HFFc6 (cell line): ENCODE measurements at places on chromosomes 2 and 18.

DNA sequence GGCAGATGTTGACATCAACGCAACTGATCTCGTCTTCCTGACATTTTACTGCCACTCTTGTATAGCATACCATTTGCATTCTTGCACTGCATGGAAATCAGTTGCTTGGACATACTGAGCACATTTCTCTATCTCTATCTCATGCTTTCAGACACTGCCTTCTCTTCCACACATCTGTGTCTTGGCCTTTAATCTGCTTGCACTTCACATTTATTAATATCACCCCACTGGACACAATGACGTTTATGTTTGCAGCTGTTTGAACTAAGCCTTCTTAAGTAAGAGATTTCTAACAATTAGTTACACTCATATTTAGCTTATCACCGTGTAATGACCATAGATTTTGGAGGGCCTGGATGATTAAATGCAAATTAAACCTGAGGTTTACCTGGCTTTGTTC lies 229.8 kb upstream of the CDH19 start:
- no peak for DNase-seq

- DNase-seq: peak; percentile 86
Observed at GRCh38 chr2:233982421-233983121, 65.4 kb downstream of the TRPM8 start.

DNA sequence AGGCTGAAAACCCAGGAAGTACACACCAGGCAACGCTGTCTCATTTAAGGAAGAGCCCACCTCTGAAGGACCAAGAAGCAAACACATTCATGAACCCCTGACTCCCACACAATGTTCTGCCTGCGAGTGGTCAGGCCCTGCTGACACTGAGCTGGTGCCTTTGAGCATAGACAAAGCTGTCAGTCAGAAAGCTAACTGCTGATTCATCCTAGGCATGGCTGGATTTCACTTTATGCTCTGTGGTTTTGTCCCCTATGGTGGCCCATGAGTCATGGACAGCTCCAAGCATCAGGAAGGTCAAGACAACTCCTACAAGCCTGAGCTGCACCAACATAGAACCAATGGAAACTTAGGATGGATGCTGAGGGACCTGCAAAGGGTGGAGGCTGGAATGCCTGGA lies 78.9 kb downstream of the UXS1 start:
- peak; percentile 77 for DNase-seq

GRCh38 chr2:162342321-162342720 lies 1.6 kb upstream of the GCA start:
- DNase-seq: no peak

DNA sequence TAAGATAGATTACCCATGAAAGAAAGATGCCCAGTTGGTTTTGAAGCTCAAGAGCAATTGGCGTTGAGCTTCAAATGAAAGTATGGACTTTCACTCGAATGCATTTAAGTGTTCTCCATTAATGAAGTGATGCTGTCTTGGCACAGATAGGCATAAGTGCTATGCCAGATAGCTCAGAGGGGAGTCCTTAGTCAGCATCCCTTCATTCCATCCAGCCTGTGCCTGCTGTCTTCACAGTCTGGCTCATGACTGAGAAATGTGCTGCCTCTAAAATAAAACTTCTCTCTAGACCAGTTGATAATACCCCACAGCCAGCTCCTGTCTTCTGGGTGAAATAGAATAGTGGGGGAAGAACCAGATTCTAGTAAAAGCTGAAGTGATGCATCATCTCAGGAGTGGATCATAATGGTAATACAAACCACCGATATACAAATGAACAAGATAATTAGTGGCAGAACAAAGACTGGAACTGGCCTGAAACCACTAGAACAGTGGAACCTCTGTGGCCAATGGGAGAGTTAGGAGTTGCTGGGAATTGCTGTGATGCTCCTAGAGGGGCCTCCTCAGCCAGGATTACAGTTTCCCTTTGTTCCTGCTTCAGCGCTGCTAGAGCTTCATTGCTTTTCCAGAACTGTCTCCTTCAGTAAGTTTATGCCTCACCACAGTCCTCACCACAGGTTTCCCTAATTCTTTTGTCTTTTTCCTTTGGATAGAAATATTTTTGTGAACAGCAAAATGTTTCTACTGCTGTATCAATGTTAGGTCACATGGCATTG lies 359.3 kb downstream of the KIAA1328 start:
- DNase-seq: no peak

- peak; percentile 86 for DNase-seq
Observed at GRCh38 chr2:215367662-215368492, 56.0 kb downstream of the ATIC start.

DNA sequence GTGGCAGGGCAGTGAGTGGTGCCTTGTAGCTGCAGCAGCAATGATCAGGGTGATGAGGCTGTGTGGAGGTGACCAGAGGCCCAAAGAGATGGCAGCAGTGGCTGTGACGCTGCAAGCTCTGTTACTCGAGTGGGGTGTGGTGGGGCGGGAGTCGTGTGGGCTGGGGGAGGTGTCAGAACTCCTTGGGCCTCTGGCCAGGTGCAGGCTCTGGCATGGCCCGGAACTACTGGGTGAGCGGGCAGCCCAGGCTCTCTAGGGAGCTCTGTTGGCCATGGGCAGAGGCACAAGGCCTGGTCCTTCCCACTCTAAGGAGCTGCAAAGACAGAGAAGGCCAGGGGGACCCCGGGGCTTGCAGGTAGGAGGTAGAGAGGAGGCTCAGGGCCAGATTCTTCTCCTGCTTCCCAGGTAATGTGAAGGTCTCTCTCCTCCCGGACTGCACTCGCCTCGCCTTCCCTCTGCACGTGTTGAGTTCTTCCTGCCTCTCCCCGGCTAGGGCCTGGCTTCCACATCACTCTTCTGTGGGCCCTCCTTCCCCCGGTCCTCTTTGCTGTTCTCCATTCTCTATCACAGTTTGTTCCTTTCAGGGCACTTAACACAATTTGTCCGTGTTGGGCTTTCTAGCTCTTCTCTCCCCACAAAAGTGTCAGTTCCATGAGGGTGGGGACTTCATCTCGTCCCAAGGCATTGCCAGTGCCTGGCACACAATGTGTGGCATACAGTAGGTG lies 114.8 kb downstream of the MCFD2 start:
- no peak for DNase-seq

GRCh38 chr18:42032447-42032846 lies 77.4 kb downstream of the PIK3C3 start:
- no peak for DNase-seq

DNA sequence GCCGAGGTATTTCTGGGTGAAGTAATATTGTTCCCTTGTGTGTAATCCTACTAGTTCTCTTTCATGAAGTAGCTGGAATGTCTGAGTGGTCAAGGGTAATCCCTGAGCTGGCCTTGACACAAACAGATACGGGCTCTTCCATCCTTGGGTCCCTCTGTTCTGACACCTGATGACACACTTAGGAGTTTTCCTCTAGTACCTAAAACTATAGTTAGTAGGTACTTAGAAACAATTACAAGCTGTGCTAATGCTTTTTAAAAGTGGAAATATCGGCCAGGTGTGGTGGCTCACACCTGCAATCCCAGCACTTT lies 59.2 kb upstream of the IL1R1 start:
- DNase-seq: no peak

- no peak for DNase-seq
Observed at GRCh38 chr2:208579678-208580077, 173.1 kb downstream of the PTH2R start.

- no peak for DNase-seq
Observed at GRCh38 chr18:7236072-7236471, 5.2 kb downstream of the LRRC30 start.

DNA sequence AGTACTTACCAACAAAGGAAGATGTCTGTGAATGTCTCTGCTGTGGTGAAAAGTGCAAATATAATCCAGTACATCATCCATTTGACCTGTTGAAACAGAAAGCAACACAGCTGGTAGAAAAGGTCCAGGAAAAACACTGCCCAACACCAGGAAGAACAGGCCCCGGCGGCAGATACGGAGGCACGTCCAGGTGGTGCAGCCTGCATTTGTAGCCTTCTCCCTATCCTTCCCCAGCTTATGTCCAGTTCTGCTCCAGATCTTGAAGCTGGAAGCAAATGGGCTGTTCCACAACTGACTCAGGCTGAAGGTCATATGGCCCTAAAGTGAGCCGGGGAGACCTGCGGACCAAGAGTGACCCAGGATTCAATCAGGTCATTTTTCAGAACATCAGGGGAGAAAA lies 64.7 kb downstream of the MRPL35 start:
- DNase-seq: no peak

GRCh38 chr2:204654669-204655068 lies 109.4 kb downstream of the PARD3B start:
- DNase-seq: peak; percentile 13

GRCh38 chr18:57585421-57585820 lies 1.1 kb downstream of the FECH start:
- DNase-seq: no peak

- DNase-seq: no peak
Observed at GRCh38 chr2:134169788-134170187, 84.1 kb upstream of the MGAT5 start.

GRCh38 chr2:195482010-195482409 lies 175.0 kb upstream of the SLC39A10 start:
- DNase-seq: no peak

- DNase-seq: peak; percentile 89
Observed at GRCh38 chr18:59233017-59233410, 13.1 kb downstream of the GRP start.

- no peak for DNase-seq
Observed at GRCh38 chr2:158907926-158908456, 60.4 kb upstream of the TANC1 start.

GRCh38 chr2:212465456-212465855 lies 73.1 kb downstream of the ERBB4 start:
- DNase-seq: no peak

- no peak for DNase-seq
Observed at GRCh38 chr2:220123751-220124150, 496.3 kb downstream of the SLC4A3 start.

GRCh38 chr2:238865015-238865719 lies 17.3 kb downstream of the TWIST2 start:
- no peak for DNase-seq

- DNase-seq: no peak
Observed at GRCh38 chr18:42157420-42157819, 202.4 kb downstream of the PIK3C3 start.

DNA sequence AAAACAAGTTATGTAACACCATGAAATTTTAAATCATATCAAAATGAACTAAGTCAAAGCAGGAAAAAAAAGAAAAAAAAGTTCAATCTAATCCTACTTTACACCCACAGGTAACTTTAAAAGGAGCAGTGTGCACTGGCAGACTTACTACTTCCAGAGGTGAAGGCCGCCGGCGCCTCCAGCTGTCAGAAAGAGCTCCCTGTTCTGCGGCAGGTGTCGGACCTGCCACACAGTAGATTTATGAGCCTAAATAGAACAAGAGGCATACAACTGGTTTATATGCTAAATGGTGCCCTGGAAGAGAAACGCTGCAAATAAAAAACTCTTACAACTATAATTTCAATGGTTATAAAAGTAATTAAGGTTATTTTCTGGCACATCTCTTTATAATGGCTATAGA lies 23.1 kb upstream of the PNO1 start:
- no peak for DNase-seq

DNA sequence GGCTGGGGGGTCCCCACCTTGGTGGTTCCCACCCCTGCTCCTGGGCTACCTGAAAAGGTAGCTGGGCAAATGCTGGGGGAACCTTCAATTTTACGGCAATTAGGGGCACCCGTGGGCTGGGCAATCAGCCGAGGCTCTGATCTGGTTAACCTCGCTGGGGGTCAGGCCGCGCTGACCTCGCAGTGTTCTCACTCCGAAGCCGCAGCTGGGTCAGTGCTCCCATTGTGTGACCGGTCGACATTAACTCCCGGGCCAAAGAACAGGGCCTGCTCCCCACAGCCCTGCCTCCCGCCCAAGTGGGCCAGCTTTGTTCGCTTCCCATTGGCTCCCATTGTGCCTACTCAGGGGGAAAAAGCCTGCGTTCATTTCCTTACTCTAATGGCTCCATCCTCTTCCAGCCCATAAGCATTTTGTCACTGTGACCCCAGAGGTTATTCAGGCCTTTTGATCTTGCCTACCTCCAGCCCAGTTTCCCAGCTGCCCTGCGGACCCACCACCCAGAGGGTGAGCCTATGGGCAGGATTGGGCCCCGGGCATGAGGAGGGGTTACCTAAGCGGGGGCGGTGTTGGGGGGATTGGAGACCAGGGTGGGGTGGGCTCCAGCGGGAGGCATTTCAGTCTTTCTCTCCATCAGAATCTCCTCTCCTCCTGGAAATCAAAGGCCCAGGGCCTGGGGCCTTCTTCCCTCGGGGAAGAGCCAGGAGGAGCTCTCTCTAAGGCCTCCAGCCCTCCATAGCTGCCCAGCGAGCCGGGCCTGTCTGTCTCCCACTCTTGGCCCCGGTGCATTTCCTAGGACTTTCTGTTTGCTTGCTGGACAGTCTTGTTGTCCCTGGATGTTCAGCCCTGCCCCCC lies 90.1 kb downstream of the MYCN start:
- no peak for DNase-seq

GRCh38 chr18:57801761-57802212 lies 1.3 kb downstream of the ATP8B1 start:
- no peak for DNase-seq

GRCh38 chr18:23137788-23138216 lies 2.5 kb downstream of the CABLES1 start:
- DNase-seq: no peak

DNA sequence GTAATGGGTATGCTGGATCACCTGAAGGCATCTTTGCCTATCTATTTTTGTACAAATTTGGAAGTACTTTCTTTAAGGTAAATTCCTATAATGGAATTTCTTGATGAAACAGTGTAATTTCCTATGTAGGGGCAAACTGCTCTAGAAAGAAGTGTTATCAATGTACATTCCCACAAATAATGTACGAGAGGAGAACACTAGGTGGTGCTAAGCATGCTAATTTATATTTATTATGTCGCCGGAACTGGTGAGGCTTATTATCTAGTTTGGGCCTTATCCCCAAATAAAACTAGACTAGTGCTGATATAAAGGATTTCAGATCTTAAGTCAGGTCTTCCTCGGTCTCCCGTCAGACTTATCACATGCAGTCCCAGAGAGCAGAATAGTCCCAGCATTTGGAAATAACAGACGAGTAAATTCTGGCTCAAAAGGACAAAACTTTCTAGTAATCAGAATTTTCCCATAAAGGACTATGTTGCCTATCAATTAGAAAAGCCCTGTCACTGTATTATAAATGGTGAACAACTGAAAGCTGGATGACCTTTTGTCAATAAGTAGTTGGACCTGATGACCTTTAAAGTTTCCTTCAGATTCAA lies 86.9 kb upstream of the RBBP8 start:
- no peak for DNase-seq

- DNase-seq: no peak
Observed at GRCh38 chr2:177165061-177165583, 47.5 kb upstream of the HNRNPA3 start.

GRCh38 chr2:6866275-6866671 lies 566 bp upstream of the CMPK2 start:
- DNase-seq: no peak

DNA sequence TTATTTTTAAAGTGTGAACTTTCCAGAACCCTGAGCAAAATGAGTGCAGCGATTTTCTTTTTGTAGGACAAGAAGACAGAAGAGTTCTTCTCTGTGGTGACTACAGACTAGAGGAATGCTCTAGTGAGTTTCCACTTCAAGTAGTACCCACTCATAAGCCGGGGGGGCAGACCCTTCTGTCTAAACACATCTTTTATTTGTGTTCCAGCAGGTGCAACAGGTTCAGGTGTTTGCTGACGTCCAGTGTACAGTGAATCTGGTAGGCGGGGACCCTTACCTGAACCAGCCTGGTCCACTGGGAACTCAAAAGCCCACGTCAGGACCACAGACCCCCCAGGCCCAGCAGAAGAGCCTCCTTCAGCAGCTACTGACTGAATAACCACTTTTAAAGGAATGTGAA lies 25.2 kb downstream of the PTRHD1 start:
- no peak for DNase-seq
